Fibroblast of skin of left quadriceps (primary cell): ENCODE measurements at places on chromosomes 12 and 14.

GRCh38 chr12:46956451-46957035 is 122.9 kb upstream of the PCED1B start:
- peak; percentile 69 for DNase-seq

GRCh38 chr14:94673071-94673470 is 60.9 kb downstream of the SERPINA3 start:
- DNase-seq: no peak

- no peak for DNase-seq
Measured at GRCh38 chr14:99057576-99058083, 214.4 kb downstream of the BCL11B start.

- no peak for DNase-seq
Measured at GRCh38 chr14:39268393-39268792, 34.7 kb downstream of the MIA2 start.

DNA sequence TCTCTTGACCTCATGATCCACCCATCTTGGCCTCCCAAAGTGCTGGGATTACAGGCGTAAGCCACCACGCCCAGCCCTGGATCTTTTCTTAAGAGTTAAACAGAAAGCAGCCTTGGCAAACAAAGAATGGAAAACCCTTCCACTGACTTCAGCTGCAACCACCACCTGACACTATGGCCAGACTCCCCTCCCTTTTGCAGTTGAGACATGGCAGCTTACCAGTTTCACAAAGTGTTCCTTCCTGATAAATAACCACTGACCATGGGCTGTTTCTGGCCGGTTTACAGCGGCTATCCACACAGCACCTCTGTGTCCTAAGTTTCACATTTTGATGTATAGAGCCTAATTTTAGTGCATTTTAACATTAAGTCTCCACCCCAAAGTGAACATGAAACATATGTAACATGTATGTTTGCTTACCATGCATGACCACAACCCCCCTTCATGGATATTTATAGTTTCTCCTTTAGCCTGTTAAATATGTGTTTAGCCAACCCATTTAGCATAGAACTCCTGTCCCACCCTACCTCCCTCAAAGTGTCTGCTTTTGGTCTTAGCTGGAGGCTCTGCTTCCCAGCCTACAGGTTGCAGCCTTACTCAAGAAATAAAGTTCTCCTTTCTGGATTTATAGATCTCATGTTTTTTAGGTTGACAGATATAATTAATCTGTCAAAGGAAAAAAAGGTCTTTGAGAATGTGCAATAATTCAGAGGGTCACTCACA is 32.7 kb upstream of the RAB21 start:
- no peak for DNase-seq
